ENCODE measurements at places on chromosomes 13 and 19.

DNA sequence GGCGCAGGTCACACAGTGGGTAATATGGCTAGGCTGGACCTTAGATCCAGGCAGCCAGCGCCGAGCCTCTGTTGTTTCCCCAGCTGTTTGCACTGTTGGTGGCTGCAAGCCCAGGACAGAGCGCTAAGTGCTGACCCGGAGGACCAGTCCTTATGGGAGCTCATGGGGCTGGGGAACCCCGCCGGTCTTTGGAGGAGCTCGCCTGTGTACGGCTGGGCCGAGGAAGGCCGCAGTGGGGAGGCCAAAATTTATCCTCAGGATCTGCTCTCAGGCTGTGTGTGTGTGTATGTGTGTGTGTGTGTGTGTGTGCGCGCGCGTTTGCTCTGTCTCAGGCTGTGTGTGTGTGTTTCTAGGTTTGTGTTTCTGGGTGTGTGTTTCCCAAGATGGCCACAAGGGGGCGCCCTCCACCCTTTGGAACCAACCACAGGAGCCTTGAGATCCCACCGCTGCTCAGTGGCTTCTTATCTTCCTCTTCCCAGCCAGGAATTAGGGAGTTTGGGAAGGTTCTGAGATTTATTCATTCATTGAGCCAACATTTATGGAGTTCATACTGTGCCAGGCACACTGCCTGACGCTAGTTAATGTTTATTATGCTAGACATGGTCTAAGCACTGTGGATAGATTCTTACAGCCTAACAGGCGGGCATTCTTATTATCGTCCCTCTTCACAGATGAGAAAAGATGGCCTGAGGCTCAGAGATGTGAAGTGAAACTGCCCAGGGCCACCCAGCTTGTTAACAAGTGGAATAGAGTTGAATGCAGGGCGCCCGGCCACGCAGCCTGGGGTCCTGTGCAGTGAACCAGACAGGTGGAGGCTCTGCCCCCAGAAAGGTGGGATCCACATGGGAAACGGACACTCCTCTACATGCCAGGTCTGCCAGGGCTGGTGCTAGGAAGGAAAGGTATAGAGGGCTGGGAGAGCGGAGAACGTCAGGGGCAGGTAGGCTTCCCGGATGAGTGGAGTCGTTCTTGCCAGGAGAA is 13.0 kb downstream of the PGLYRP1 start:
- DNase-seq = peak; percentile 58

DNA sequence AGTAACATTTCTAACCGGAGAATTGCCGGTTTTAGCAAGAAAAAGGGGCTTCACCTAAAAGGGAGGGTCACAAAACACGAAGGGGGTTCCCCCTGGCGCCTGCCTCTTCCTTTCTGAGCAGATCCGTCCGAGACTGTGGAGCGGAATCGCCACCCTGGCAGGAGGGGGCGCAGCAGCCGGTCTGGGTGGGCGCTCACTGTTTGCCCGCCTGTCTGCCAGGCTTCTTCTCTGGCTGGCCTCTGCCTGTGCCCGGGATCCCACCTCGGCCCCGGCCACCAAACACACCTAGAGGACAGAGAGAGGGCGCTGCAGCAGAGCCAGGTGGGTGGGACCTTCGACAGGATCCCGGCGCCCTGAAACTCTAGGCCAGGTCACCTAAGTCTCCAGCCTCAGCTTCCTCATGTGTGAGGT is 15.6 kb downstream of the LSM4 start:
- no peak for DNase-seq

DNA sequence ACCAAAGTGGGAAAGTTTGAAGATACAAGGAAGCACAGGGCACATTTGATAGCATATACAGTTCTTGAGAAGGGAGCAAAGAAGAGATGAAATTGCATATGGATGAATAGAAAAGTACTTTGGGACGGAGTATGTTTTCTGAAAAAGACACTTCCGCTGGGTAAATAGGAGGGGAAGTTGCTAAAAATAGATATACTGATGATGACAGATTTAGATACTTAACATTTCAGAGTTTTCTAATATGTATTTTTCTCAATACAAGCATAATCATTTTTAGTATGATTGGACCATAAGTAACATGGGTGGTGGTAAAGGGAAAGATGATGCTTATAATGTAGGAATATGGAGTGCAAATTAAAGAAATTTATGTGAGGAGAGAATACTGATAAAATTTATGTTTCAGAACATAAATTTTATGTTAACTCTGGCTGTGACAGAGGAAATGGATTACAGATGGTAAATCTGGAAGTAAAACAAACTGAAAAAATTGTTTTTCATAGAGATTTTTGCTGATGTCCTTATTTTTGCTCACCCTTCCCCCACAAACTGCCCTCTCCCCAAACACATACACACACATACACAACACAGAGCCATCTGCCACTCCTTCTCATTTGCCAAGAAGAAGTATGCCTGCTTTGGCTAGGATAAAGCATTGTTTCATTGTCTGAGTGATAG is 583.9 kb upstream of the MIR17HG start:
- DNase-seq = no peak

- no peak for DNase-seq
These were observed 169.4 kb downstream of the B3GLCT start for GRCh38 chr13:31369213-31369612.

DNA sequence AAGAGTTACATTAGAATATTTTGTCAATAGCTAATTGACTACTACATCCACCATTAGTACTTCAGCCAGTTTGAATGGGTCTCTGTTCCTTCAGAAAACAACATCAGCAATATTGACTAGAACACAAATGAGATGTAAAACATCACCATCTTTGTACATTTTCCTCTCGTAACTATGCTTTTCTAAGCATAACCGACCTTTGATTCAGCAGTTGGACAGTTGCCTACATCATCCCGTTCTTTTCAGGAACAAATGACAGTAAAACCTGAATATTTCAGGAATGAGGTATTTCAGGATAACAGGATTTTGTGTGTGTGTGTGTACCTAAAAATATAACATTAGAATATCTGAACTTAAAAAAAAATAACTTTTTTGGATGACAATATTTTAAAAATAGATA is 60.9 kb downstream of the STARD13 start:
- DNase-seq = no peak

DNA sequence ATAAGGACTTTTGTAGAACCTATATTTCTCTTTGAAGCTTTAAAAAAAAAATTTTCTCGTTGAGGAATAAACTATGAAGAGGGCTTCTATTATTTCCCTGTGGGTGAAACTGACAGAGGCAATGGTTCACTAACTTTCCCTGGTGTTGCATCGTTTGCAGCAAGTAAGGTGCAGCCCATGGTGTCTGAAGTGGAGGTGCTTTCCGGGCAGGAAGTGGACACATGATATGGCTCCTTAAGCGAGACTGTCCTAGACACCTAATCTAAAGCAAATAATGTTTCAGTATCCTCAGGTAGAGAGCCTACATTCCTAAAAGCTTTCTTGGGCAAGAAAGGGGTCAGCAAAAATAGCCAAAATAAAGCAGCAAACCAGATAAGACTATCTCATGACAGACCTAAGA is 437.6 kb upstream of the ARGLU1 start:
- no peak for DNase-seq

- no peak for DNase-seq
These were observed 190.9 kb downstream of the IRS2 start for GRCh38 chr13:109595471-109595870.

GRCh38 chr13:113875837-113876281 is 12.0 kb upstream of the GAS6 start:
- DNase-seq = no peak

DNA sequence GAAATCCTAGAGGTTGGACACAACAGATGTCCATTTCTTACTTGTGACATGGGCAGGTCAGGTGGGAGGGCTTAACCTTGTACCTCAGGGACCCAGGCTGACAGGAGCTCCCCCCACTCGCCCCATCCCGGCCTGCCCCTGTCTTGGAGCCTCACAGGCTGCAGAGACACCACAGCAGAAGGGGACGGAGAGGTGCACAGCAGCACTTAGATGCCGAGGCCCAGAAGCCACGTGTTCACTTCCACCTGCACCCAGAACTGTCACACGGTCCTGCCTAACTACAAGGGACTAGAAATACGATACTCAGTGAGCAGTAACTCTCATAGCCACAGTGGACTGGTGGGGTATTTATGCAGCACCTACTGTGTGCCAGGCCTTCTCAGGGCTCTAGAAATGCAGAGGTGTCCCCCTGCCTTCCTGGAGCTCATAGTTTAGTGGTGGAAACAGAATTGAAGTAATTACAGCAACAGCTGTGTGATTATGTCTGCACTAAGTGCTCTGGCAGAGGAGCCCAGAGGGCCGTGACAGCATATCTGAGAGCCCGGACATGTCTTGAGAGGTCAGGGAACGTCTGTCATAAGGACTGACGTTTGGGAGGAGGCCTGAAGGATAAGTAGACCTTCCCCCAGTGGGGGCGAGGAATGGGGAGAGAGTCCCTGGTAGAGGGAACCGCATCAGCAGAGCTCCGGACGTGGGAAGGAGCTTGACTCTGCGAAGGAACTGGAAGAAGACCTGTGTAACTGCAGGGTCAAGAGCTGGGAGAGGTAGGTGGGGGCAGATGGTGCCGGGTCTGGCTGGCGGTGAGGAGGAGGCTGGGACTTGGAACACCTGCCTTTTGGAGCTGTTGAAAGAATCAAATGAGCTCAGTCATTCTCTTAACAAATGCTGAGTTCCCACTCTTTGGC is 130.0 kb downstream of the SIPA1L3 start:
- no peak for DNase-seq

DNA sequence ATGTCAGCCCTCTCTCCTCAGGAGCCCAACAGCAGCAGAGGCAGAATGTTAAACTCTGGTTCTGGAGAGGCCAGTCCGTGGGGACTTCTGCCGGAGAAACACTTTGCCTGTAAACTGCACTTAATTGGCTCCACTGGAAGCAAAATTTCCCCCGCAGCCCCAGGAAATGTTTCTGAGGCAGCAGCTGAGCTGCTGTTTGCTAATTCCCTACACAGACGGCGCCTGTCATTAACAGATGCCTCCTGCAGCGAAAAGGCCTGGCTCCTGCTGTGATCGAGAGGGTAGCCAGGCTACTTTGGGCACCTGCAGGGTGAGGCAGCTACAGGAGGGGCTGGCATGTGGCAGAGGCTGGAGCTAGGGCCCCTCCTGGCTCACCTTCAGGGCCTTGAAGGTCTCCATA is 5.2 kb upstream of the TM6SF2 start:
- DNase-seq = no peak

DNA sequence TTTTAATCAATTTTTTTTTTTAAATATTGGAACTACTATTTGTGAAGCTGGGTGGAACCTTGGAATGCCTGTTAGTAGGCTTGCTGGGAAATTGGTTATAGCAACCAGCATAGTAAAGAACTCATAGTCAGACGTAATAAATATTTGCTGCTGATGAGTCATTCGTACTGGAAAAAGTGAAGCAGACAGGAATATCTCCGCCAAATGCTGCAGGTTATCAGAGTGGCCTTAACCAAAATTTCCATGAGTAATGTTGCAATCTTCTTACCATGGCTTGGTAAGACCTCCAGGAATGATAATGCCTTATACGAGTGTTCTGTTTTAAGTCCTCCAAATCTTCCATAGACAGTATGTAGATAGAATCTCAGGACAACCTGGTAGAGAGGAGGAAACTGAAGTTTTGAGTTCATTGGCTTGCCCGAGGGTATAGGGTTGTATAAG is 34.2 kb downstream of the MBNL2 start:
- DNase-seq = peak; percentile 43

DNA sequence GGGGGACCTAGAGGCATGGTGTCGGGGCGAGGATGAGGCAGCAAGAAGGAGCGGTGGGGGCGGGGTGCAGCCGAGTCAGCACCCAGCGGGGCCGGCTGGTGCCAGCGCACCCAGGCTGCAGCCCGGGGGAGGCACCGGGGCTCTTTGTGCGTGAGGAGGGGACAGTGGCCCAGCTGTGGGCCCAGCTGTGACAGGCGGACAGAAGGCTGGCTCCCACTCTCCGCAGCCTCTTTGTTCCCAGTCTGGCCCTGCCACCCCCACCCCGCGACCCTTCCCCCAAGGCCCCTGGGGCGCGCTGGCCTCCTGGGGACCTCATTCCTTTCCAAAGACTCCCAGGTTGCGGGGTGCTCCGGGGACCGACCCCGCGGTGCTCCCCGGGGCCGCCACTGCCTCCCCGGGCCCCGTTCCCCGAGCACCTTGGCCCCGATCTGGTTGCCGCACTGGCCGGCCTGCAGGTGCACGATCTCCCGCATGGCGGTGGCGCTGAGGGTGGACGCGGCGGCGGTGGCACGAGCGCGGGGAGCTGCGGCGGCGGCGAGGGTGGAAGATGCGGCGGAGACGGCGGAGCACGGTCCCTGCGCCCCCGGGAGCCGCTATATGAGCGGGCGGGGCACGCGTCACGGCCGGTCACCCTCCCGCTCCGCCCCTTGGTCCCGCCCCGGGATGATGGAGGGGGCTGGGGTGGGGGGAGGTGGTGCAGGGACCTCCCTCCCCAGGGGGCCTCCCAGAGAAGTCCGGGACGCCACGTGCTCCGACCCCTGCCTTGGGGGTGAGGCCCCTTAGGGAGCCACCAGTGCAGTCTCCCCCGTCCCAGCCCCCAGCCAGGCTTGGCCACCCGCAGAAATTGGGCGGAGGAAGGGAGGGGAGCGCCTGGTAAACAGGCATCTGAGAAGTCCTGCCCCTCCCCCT is at the start of gene TUBB4A:
TSS of gene TUBB4A (minus strand) at position 570 of the 909 bp plus-strand sequence. CDS start at position 473, 97 bp downstream.
- DNase-seq = peak; percentile 57

- DNase-seq = no peak
These were observed 231.0 kb upstream of the IRS2 start for GRCh38 chr13:110017379-110017778.

DNA sequence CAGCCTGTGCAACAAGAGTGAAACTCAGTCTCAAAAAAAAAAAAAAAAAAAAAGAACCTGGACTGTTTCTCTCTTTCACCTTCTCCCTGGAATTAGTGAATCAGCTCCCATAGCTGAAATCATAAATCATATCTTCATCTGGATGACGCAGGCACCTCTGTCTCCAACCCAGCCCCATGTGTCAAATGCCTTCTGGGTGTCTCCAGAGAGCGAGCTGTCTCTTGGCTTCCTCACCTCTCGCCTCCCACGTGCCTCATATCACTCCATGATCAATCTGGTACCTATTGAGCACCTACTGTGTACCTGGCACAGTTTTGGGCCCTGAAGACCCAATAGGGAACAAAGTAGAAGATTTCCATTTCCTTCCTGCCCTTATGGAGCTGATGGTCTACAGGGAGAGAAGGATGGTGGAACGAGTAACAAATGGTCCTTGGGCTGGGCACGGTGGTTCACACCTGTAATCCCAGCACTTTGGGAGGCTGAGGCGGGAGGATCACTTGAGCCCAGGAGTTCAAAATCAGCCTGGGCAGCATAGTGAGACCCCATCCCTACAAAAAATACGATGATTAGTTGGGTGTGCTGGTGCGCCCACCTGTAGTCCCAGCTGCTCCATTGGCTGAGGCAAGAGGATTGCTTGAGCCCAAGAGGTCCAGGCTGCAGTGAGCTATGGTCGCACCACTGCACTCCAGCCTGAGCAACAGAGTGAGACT is 2.5 kb downstream of the HSD11B1L start:
- DNase-seq = no peak

- no peak for DNase-seq
These were observed 1893.9 kb downstream of the PCDH9 start for GRCh38 chr13:65336087-65336749.
